ENCODE measurements at places on chromosomes 2 and 18. TPM values are rescaled to one million over a fixed set of nuclear protein-coding genes. Genes with fewer than 3 reads are reported as not detected.

CHMP3 gene
- 44.2 TPM for total RNA-seq

UGT1A5 gene
- not detected for total RNA-seq

NEU2 gene
- total RNA-seq, result not detected

CROCC2 gene
- not detected for total RNA-seq

C1QL2 gene
- total RNA-seq, result not detected

NXPH2 gene
- not detected for total RNA-seq

MDH1B gene
- total RNA-seq, result 0.34 TPM

Data from bronchus fibroblast of lung (primary cell).